B cell (primary cell): ENCODE measurements at places on chromosomes 11 and 22.
A peak's percentile ranks its signal among the peaks of the same experiment; 100 is the strongest.

DNA sequence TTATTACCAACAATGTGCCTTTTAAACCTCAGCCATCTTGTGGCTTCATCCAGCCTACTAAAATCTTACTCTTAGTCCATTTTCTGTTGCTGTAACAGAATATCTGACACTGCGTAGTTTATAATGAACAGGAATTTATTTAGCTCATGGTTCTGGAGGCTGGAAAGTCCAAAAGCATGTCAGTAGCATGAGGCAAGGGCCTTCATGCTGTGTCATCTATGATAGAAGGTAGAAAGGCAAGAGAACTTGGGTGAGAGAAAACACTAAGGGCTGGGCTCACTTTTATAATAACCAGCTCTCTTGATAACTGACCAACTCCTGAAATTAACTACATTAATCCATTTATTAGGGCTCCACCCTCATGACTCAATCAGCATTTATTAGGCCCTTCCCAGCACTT is 13.5 kb downstream of the BTBD10 start:
- no peak for DNase-seq

- DNase-seq: no peak
Measured at GRCh38 chr11:117395476-117395875, 67.8 kb downstream of the CEP164 start.

GRCh38 chr22:37750596-37751162 is 53.8 kb downstream of the TRIOBP start:
- DNase-seq: no peak

DNA sequence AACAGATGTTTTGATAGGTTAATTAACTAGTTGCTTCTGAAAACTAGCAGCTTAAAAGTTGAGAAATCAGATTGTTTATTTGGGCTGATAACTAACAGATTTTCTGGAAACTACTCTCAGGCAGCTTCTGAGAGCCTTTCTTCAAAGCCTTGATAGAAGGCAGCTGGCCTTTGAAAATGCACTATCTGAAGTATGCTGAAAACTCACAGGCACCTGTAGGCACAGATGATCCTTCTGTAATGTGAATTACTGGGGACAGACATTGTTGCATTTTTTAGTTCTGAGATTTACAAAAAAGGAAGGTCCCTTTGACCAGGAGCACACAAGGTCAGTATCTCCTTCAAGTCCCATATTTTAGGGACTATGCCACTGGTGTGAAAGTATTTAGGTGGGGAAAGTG is 460.8 kb upstream of the CNTN5 start:
- no peak for DNase-seq

- no peak for DNase-seq
Measured at GRCh38 chr11:43738600-43739409, 58.3 kb downstream of the HSD17B12 start.

DNA sequence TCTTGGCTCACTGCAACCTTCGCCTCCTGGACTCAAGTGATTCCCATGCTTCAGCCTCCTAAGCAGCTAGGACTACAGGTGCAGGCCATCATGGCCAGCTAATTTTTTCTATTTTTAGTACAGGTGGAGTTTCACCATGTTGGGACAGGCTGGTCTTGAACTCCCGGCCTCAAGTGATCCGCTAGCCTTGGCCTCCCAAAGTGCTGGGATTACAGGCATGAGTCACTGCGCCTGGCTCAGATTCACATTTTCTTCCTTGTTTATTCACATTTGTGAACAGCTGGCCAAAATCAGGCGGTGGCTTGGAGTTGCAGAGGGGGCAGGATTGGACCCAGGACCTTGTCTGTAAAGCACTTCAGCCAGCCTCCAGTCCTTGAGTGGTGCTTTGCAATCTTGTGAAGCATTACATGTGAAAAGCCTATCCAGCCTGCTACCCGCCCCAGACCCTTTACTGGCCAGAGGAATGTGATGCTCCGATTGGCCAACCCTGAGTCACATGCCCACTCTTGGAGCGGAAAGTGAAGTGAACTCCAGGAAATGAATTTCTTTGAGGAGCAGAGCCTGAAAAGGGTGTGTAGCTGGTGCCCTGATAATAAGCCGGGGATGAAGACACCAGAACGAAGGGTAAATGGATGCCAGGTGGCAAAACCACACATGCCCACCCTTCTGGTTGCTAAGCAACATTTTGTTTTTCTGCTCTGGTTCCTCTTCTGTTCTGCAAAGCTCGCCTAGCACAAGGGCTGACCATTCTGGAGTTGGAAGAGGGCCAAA is 62.6 kb upstream of the PTPRJ start:
- peak; percentile 93 for DNase-seq

- no peak for DNase-seq
Measured at GRCh38 chr11:74204701-74205100, 33.6 kb downstream of the PPME1 start.
